ENCODE measurements at places on chromosomes 12 and 14.
A peak's percentile ranks its signal among the peaks of the same experiment; 100 is the strongest.

- no peak for DNase-seq
These were observed 189.2 kb upstream of the DIO3 start for GRCh38 chr14:101371799-101372793.

DNA sequence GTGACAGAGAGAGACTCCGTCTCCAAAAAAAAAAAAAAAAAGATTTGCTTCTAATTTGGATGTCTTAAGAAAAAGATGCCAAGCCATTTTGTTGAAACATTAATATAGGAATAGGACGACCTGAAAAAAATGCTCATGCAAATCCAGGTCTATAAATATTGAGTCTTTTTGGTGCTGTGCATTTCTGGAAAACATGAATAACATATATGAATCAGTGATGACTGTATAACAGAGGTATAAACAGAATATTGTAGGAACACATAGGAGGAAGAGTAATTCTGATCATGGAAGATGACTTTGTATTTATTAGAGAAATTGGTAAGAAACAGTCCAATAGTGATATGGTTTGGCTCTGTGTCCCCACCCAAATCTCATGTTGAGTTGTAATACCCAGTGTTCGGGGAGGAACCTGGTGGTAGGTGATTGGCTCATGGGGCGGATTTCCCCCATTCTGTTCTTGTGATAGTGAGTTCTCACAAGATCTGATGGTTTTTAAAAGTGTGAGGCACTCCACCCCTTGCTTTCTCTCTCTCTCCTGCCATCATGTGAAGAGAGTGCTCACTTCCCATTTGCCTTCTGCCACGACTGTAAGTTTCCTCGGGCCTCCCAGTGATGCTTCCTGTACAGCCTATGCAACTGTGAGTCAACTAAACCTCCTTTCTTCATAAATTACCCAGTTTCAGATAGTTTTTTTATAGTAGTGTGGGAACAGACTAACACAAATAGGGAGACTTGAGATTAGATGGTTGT, 3.0 kb upstream of the SRSF5 start:
- no peak for DNase-seq

DNA sequence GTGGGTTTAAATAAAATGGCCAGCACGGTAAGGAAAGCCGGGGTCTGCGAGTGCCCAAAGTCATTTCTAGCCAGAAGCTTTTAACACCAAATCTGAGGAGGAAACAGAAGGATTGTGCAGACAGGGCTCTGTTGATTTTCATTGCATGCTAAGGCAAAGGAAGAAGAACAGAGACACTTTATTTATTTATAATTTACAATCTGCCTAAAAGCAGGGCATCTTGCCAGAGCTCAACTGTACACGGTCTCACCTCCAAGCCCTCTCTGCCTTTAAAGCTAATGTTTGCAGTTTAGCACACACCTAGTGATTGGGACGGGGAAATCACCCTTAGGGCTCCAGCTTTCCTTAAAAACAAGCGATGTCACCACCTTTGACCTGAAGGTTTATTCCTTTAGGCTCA, 4.0 kb downstream of the KCNA5 start:
- peak; percentile 15 for DNase-seq

DNA sequence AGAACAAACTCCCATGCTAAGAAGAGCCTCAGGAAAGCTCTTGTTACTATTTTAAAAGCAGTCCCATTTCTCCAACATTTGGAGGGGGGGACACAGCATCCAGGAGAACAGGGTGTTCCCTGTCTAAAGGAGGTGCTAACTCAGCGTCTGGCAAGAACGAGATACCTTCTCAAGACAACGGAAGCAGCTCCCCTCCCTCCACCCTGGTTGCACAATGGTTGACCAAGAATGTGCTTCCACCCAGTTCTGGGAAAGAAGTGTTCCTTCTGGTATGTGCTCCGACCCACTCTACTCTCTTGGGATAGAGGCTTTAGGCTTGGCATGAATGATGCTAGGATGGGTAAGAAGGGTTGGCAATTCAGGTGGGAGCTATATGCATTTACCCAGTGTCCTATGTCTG, 1.5 kb upstream of the KRT6A start:
- DNase-seq = no peak

DNA sequence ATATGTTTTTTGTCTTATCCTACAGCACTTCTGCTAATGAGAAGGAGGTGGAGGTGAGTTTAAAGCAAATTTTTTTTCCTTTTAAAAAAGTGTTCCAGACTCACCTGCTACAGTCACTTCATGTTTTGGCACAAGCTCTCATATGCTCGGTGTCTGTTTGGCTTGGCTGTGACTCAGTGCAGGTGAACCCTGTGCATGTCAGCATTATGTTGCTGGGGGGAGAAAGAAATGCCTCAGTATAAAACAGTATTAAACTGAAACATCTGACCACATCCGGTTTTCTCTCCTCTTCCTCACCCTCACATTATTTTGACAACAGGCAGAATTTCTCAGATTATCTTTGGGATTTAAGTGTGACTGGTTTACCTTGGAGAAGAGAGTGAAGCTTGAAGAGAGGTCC, 105.2 kb downstream of the DNAI7 start:
- no peak for DNase-seq

GRCh38 chr12:108729612-108730364, 1.5 kb downstream of the CORO1C start:
- DNase-seq = no peak

GRCh38 chr14:91755570-91756295, 23.8 kb upstream of the CATSPERB start:
- DNase-seq = no peak

GRCh38 chr12:122265886-122266229, 436 bp downstream of the VPS33A start:
- DNase-seq = peak; percentile 40

DNA sequence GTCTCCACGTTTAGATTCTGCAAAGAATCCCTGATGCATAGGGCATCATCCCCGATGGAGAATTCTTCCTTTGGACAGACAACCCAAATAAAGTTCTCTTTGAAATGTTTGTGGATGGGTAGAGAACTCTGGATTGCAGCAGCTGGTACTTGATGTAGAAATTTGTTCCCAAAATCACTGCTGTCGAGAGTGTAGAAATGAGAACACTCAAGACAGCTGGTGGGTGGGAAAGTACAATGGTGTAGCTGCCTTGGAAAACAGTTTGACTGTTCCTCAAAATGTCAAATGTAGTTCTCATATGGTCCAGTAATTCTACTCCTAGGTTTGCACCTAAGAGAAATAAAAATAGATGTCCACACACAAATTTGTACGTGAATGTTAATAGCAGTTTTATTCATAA, 671.5 kb upstream of the TMEM132C start:
- DNase-seq = no peak

GRCh38 chr12:8647968-8648367, 14.7 kb downstream of the MFAP5 start:
- no peak for DNase-seq

- no peak for DNase-seq
These were observed 14.1 kb upstream of the DCP1B start for GRCh38 chr12:2018391-2018790.

DNA sequence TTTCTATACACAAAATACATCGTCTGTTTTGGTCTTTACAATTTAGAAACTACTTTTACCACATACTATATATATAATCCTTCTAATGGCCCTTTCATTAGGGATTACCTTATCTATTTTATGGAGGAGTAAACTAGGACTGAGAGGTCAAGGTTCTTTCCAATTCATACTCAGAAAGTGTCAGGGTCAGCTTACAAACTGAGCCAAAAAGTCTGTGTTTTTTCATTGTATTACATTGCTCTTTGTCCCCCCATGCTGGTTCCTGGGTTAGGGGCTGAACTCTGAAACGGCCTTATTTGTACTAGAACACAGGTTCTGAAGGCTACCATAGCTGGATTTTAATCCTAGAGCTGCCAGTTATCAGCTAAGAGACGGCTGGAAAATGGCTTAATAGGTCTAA, 368.1 kb downstream of the GRIN2B start:
- no peak for DNase-seq

GRCh38 chr12:94434171-94434570, 25.5 kb downstream of the CEP83 start:
- DNase-seq = no peak
